Cortex of kidney (tissue), 1 donor: ENCODE measurements at places on chromosomes 13 and 19.

DNA sequence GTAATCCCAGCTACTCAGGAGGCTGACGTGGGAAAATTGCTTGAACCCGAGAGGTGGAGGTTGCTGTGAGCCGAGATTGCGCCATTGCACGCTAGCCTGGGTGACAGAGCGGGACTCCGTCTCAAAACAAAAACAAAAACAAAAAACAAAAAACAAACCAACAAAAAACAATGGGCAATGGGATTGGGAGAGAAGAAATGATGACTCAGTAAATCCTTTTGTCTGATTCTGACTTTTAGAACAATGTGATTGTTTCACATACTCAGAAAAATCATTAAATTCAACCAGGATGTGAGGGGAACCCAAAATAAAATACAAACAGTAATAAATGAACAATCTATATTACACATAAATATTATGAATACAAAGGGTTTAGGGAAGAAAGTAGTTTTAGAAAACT lies 5.1 kb downstream of the ZNF565 start:
- no peak for DNase-seq

DNA sequence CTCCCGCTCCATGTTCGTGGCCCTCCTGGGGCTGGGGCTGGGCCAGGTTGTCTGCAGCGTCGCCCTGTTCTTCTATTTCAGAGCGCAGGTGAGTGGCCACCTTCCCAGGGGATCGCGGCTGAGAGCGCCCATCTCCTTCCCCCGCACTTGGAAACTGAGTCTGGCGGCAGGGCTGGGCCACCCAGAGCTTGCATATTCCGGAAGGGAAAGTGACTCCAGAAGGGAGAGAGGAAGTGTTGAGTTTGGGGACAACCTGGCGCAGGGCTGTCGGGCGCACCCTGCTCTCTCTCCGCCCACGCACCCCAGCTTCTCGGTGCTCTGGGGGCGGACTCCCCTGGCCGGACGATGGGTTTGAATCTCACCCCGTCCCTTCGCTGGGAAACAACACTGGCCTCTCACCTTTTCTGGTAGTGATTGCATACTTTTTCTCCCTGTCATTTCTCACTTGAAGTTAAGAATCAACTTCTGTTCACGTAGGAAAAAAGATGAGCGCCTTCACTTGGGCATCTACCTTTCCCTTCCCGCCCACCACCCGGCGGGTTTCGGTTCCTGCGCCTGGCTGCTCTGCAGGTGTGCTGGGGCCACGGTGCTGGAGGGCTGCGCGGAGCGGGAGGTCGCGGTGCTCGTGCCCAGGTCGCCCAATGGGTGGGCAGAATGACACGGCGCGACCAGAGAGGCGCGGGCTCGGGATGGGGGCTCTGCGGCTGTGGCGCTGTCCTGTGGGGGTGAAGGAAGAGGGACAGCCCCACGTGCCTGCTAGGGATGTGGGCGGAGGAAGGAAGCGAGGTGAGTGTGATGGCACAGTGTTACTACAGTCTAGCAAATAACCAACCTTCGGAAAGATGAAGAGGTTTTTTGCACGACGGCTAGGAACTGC lies 721 bp downstream of the TNFSF11 start:
- no peak for DNase-seq

DNA sequence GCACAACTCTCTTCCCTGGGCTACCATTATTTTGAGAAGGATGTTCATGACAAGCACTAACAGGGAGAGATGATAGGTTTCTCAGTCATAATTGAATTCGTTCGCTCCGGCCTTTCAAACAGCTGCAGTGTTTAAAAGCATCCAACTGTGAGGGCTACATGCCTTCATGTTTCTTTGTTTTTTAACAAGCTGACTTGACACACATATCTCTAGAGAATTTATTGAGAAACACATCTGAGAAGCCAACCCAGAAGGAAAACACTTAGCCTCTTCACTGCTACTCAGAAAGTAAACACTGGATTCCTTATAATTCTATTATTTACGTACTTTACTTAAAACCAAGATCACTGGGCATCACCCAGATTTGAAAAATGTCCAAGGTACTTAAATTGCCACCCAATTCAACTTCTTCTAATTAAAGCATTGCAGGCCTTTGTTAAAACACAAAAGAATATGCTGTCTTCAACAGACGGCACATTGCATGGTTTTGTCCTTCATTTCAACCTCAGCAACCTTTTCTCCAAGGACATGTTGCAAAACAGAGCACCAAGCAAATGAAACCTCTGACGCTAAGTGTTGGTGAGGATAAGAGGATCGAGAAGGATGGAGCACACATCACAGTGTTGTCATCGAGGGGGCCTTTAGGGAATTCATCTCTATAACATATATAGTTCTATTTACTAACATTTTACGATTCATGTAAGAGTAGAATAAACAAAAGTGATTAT lies 75.8 kb downstream of the TBC1D4 start:
- DNase-seq, result no peak

- DNase-seq, result no peak
Measured at GRCh38 chr13:101655435-101655834, 203.0 kb downstream of the ITGBL1 start.

GRCh38 chr19:18939922-18940768 lies 872 bp downstream of the HOMER3 start:
- DNase-seq, result no peak

DNA sequence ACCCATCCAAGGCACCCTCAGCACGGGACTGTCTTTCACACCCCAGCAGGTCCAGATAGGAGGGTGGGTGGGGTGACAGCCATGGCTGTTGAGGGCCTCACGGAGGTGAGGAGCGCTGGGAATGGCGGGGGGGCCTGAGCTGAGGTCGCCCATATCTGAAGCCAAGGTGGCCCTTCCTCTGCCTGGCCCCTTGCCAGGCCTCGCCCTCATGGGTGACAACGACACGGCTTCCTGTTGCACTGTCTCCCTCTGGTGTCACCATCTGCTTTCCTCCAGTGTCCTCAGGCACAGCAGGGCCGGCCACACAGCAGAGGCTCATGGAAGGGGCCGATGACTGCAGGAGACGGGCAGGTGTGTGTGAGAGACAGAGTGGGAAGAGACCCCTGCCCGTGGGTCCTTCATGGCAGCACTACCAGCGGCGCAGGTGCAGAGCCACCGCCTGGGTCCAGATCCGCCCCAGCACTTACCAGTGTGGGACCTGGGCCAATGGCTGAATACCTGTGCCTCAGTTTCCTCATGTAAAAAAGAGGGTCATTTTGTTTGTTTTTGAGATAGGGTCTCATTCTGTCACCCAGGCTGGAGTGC lies 8.1 kb upstream of the NKPD1 start:
- no peak for DNase-seq

DNA sequence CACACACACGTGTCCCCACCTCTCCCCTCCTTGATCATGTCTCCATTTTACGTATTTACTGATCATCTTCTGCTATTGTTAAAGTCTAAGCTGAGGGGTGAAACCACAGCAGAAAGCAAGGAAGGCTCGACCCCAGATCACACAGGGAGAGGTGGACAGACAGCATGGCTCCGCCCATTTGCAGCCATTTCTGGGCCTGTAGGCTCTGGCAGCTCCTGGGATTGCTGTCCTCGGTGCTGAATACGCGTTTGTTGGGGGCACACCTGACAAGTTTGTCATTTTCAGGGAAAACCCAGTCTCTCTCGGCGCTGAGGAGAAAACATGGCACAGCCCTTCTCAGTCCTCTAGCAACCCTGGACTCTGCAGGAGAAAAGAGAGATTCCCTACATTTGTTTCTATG lies 8.0 kb downstream of the TMEM86B start:
- DNase-seq, result no peak

DNA sequence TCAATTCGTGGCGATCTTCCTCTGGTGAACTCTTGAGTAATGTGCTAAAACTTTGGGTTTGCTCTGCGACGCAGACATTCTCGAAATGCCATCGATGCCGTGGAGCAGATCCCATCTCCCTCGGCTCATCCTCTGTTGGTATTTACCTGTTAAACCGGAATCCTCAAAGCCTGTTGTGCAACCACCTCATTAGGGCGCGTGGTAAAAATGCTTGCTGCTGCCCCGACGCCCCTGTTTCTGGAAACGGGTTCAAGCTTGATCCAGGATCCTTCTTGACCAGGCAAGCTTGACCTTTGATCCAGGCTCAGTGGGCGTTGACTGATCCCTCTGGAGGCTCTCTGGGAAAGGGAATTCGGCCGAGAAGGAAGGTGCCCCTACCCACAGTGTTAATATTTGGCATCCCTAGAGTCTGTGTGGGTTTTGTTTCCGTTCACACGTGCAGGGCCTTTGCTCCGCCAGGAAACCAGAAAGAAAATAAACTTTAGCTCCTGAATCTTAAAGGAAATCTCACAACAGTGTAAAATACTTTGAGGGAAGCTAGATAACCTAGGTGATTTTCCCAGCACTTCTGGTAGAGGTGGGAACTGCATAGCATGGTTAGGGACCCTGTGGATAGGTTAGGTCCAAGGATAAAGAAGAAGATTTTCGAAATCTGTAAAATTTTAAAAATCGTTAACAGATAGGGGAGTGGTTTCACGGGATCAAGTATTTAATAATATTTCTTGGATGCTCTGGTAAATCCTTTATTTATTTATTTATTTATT lies 1.1 kb downstream of the LSM14A start:
- DNase-seq, result no peak

DNA sequence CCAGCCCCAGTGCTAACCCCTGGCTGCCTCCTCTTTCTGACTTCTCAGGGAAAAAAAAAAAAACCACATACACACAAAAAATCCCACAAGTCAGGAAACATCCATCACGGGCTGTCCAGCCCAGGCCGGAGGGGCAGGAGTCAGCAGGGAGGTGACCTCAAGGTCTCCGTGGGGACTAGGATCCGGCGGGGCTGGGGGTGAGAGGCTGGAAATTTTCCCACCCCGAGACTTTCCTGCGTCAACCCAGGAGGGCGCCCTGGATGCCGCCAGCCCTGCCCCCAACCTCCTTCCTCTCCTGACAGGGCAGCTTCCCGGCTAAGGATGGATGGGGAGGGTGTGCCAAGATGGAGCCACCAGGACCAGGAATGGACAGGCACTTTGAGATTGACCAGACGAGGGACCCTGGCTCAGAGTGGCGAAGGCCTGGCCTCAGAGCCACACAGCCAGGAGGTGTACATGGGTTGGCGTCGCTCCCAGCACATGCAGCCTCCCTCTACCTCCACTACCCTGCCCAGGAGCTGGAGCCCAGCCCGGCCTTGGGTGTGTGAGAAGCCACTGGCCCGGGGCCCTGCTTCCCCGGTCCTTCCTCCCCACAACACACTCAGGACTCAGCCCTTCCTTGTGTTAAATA lies 33.3 kb downstream of the BLOC1S3 start:
- no peak for DNase-seq

DNA sequence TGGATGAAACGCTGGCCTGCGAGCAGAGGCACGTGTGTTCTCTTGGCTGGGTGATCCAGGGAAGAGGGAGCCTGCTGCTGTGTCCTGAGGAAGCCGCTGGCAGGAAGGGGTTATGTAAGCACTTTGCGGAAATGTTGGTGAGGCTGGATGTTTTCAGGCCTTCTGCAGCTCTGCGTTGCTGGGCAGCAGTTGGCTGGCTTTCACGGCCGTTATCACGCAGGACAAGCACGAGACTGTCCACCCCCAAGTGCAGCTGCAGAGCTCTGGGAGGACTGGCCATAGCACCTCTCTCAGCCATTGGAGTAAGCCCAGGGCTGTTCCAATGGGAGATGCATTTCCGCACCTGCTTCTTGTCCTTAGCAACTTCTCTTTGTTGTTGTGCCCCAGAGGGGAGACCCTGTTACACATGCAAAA lies 146.9 kb upstream of the SOX21 start:
- DNase-seq, result no peak

GRCh38 chr19:3619631-3620012 lies 7.0 kb downstream of the CACTIN start:
- no peak for DNase-seq

DNA sequence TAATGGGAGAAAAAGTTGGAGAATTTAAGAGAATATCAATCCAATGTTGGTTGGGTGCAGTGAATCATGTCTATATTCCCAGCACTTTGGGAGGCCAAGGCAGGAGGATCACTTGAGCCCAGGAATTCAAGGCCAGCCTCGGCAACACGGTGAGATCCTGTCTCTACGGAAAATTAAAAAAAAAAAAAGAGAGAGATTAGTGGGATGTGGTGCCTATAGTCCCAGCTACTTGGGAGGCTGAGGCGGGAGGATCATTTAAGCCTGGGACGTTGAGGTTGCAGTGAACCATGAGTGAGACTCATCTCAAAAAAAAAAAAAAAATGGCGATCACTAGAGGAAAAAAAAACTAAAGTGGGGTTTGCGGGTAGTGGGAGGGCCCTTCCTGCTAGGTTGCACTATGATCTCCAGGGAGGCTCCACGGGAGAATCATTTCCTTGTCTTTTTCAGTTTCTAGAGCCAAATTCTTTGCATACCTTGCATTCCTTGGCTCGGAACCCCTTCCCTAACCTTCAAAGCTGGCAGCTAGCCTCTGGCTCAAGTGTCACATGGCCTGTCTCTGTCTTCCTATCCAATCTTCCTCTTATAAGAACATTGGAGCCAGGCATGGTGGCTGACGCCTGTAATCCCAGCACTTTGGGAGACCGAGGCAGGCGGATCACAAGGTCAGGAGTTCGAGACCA lies 5.8 kb upstream of the ERCC2 start:
- DNase-seq, result no peak

GRCh38 chr19:15379999-15380647 lies 536 bp upstream of the AKAP8 start:
- no peak for DNase-seq

GRCh38 chr19:50221087-50221486 lies 17.7 kb downstream of the MYH14 start:
- no peak for DNase-seq

DNA sequence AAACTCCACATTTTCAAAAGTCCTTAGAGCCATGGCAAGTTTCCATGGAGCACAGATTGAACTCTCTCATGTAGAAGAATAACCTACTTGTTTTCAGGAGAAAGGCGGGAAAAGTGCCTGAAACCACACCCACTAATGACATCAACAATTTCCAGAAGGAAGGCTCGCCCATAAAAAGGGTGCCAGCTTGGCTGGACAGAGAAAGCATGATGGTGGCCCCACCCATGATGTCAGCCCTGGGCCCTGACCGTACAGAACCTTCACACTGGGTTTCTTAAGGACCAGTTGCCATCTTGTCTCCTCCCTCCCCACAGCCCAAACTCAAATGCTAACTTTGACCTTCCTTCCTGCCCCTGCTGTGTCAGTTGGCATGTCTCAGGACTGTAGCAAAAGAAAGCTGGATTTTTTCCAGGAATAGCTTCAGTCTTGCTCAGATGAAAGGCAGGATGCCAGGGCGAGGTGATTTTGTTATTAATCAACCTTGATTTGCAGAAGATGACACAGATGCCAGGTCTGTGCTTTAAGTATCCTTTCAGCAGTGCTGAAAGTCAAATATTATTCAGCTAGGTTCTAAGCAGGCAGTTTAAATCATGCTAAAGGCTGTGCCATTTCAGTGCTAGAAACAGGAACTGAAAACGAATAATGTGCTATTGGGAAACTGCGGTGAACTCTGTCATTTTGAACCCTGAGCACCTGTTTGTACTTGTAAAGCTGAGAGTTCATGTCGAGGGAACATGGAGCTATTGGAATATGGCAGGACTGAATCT lies 89.5 kb upstream of the RFC3 start:
- no peak for DNase-seq

- no peak for DNase-seq
Measured at GRCh38 chr13:73274147-73274546, 215.3 kb downstream of the KLF5 start.

DNA sequence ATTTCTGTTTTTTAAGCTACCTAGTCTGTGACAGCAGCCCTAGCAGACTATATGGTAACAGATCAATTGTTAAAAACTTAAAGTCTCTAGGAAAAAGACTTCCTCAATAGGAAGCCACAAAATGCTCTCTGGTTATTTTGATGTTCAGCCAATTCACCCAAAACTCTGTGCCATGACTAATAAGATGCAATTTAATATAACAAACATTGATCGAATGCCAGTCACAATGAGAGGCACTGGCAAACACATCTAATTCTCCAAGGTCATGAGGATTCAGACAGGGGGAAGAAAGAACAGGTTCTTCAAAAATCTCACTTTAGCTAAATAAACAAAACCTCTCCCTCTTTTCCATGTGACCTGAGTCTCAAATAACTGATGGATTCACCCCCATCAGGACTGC lies 107.5 kb downstream of the SUCLA2 start:
- DNase-seq, result no peak
